Inflammatory macrophage (primary cell): ENCODE measurements at places on chromosomes 1 and 21.

DNA sequence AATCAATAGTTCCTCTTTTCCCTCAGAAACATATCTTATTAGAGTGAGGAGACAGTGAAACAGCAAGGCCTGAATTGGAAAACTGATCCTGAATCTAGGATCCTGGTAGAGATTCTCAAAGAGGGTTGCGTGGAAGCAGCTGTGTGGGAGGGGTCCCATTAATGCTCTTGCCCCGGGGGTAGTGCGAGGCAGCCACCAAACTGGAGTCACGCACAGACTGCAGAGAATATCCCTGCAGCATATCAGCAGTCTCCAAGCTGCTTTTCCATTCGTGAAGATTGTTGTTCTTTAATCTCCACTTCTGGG is 150.1 kb downstream of the DISC1 start:
- DNase-seq = no peak

DNA sequence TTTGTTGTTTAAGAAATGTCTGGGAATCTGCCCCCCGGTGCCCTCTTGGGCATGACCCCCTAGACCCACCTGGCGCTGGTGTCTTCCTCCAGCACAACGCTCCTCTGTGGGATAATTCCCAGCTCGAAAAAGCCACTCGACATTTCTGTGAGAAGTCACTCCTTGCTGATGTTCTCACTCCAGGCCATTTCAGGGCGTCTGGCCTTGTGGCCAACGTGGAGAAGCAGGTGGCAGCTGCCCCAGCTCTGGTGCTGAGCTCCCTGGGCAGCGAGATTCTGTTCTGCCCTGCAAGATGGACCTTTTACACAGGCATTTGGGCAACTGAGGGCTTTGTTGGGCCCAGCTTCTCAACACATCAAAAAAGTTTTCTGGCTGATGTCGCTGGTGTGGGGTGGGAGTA is 147.7 kb upstream of the WNT4 start:
- DNase-seq = no peak

GRCh38 chr1:59107916-59108315 is 189.0 kb upstream of the FGGY start:
- no peak for DNase-seq

DNA sequence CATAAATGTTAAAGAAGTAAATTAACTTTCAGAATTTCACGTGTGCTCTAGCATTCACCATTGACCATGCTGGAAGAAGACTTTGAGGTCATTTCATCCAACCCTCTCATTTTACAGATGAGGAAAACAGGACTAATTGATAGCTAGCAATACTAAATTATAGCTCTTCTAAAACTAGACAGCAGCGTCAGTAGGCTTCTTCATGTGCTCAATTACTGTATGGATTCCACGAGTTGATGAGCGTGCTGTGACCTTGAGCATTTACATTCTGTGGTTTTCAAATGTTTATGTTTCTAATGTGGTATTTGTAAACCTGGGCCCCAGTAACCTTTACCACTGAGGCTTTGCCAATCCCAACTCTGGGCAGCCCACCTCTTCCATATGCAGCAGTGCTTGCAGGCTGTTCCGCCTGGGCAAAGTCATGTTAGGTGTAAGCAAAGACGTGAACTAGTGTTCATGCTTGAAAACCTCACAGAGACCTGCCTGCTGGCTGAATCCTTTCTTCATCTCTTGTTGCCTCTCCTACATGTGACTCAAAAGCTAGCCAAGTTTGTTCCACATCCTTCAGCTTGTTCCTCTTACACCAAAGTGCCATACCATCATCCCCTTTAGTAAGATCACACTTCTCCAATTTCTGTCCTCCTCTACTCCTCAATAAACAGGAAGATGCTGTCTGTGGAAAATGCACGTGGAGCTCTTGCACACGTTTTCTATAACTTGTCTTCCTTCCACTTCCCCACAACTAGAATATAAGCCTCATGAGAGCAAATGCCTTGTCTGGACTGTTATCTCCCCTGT is 17.2 kb downstream of the KCNJ15 start:
- DNase-seq = peak; percentile 96

DNA sequence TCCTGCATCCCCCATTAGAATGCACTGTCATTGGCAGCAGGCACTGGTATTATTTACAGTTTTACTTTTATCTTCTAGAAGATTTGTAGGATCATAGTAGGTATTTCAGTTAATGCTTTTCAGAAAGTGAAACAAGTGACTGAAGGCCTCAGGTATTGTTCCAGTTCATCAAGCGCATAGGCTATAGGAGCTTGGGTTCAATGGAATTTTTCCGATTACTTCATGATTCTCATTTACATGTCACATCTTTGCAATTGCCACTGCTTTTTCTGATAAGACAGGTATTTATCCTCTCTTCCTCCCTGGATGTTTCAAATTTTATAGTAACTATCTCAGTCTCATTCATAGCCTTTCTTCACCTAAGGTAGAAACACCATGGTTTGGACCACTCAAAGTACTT is 161.3 kb downstream of the NTPCR start:
- DNase-seq = no peak

DNA sequence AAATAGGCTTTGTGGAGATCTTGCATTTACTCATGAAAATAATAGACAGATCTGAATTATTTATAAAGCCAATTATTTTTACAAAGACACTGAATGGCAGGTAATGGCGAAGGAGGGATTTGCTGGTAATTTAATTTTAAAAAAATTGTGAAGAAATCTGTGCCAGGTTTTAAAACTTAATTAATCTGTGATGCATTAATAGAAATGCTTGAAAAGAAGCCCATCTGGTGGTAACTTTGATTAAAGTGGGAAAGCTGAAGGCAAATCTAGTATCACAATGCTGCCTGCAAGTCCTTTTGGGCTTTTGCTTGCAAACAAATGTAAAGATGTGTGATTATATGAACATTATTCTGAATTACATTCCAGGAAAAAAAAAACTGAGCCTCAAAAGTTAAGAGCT is 433.2 kb upstream of the DEPDC1 start:
- DNase-seq = no peak

- no peak for DNase-seq
Measured at GRCh38 chr1:109790329-109790728, 26.6 kb upstream of the EPS8L3 start.
